ENCODE measurements at places on chromosomes 3 and 15. TPM values are rescaled to one million over a fixed set of nuclear protein-coding genes. Genes with fewer than 3 reads are reported as not detected.

- DNase-seq: no peak
These were observed 26.9 kb upstream of the LDHAL6B start for GRCh38 chr15:59179717-59180116.

DNA sequence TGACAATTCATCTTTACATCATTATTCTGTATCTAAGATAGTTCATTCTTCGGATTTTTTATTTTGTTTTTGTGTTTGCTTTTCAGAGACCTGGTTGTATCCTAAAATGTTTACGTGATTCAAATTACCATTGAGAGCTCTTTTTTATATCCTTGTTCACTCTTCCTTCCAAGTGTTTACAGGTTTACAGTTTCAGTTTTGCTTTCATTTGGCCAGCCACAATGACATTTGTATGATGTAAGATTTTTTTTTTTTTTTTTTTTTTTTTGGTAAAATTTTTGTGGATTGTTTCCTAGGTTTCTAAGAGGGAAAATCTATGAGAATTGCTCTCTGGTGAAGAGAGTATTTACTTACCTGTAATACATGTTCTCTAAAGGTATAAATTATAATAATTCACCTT, 55.0 kb downstream of the SETD5 start:
- peak; percentile 10 for DNase-seq

DNA sequence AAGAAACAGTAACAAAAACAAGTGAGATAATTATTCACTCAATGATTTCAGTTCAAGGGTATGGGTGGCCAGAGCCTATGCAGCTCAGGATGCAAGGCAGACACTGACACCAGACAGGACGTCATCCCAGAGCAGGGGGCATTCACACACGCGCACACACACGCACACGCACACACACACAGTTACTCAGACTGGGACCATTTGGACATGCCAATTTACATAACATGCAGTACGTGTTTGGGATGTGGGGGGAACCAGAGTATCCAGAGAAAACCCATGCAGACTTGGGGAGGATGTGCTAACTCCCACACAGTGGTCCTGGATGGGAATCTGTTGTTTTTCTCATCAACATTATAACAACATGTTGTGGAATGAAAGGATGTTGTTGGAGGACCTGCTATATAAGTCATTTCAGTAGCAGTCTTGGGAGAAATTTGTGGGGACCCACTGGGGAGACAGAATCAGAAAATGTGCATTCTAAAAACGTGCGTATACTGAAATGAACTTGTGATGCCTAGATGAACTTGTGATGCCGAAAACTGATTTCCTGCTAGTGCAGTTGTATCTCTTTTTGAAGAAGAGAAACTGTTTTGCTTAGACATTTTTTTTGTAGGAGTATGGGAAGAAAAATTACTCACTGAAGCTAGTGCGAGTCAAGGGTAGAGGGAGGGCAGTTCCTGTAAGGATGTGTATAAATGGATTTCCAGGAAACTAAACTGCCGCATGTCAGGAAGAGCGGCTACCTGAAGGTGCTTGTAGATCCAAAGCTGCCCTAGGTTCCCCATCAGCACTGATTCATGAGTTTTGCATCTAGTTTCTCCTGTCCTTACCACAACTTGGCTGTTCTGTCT, 25.2 kb downstream of the CD200 start:
- no peak for DNase-seq

- DNase-seq: no peak
These were observed 9.3 kb upstream of the MELTF start for GRCh38 chr3:197038679-197039462.

GRCh38 chr15:89026167-89026566, 62.1 kb upstream of the ABHD2 start:
- no peak for DNase-seq

DNA sequence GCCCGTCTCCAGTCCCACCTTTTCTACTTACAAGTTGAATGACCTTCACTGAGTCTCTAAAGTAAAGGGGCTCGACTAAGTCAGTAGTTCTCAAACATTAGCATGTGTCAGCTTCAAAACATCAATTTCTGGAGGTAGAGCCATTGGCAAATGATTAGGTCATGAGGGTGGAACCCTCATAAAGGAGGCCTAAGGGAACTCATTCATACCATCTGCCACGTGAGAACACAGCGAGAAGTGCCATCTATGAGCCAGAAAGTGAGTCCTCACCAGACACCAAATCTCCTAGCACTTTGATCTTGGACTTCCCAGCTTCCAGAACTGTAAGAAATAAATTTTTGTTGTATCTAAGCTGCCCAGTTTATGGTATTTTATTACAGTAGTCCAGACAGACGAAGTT, 129.8 kb downstream of the MEX3B start:
- DNase-seq: no peak

GRCh38 chr3:51371943-51372557, 13.0 kb upstream of the MANF start:
- DNase-seq: peak; percentile 66

DNA sequence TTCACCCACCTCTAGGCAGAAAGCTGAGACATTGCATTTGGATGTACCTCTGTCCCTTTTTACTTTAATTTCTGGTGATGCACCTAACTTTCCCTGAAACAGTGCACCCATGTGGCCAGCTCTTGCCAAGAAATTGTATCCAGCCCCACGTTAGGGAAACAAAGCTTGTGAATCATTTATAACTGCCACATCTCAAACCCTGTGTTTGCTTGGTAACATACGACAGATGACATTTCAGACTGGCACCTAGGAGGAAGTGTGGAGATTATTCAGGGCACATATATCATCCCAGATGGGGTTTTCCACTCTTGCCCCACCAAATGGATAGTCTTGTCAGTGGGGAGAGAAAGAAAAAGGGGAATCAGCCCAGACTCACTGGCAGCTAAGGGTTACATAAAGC, 2.1 kb downstream of the CYB561D2 start:
- peak; percentile 35 for DNase-seq

The MRAS gene
- total RNA-seq: 29.6 TPM

The ATP8B4 gene
- 0.36 TPM for total RNA-seq

The C3orf85 gene
- not detected for total RNA-seq

The KCNMB3 gene
- total RNA-seq: 0.88 TPM

The SI gene
- total RNA-seq: not detected

All from RPMI7951 (cell line).